ENCODE measurements at places on chromosomes 3 and 15.
A peak's percentile ranks its signal among the peaks of the same experiment; 100 is the strongest.

- DNase-seq = no peak
These were observed 357.7 kb downstream of the CLSTN2 start for GRCh38 chr3:140292684-140293083.

- DNase-seq = no peak
These were observed 138.2 kb downstream of the UBE2E2 start for GRCh38 chr3:23341147-23341838.

- peak; percentile 82 for DNase-seq
These were observed 29.7 kb upstream of the STRIT1 start for GRCh38 chr3:155323063-155323666.

DNA sequence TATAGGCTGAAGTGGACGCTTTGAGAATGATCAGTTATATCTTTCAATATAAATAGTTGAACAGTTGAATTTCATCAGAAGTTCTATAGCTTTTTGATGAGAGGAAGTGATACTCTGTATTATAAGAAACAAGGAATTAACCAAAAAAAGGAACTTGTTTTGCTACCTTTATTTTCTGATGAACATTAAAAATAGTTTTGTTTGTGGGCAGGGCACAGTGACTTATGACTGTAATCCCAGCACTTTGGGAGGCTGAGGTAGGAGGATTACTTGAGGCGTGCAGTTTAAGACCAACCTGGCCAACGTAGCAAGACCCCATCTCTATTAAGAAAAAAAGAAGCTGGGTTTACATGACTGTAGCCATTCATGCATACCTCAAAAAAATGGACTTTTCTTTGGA, 16.7 kb downstream of the BLOC1S6 start:
- DNase-seq = no peak

DNA sequence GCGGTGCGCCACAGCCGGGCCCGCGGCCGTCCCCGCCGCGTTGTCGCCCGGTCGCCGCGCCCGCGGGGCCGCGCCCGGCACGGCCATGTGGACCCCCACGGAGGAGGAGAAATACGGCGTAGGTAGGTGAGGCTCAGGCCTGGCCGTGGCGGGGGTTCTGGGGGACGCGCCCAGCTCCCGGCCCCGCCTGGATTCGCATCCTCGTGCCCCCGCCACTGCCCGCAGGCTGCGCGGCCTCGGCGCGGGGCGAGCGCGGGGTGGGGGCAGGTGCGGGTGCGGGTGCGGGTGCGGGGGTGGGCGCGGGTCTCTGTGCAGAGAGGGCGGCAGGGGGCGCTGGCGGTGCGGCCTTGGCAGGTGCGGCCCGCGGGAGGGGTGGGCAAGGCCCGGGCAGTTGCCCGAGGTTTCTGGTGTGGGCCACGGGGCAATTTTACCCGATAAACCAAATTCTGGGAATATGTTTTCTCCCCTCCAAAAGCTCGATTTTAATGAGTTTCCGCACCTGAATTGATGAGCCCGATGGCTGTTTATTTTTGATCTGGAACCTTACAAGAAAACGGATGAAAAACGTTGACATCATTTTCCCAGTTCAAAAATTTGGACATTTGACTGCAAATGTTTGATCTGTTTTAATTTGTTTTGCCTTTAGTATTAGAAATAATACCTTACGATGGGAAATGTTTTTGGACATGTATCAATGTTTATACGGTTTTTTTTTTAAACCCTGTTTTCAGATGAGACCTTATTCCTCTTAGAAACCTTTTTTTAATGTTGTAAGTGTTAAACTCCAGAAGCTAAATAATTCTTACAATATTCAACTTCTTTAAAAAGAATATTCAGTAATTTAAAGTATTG, 678 bp downstream of the DOCK3 start:
- DNase-seq = peak; percentile 50

DNA sequence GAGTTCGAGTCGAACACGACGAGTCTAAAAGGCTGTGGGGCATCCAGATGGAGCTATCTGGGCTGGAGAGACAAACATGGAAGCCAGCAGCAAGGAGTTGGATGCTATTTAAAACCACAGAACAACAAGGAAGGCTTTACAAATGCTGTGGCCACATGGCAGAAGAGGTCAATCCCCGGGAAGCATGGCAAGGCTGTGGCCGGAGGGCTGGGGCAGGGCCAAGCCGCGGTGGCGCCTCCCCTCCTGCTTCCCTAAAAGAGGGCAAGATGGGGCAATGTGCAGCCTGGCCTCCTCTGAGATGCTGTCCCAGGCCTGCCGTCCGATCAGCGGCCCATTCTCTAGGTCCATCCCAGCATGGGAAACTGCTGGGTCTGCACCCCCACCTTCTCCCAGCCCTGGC, 139.1 kb downstream of the SRGAP3 start:
- no peak for DNase-seq

- DNase-seq = no peak
These were observed 12.2 kb downstream of the NEK10 start for GRCh38 chr3:27356976-27357375.

DNA sequence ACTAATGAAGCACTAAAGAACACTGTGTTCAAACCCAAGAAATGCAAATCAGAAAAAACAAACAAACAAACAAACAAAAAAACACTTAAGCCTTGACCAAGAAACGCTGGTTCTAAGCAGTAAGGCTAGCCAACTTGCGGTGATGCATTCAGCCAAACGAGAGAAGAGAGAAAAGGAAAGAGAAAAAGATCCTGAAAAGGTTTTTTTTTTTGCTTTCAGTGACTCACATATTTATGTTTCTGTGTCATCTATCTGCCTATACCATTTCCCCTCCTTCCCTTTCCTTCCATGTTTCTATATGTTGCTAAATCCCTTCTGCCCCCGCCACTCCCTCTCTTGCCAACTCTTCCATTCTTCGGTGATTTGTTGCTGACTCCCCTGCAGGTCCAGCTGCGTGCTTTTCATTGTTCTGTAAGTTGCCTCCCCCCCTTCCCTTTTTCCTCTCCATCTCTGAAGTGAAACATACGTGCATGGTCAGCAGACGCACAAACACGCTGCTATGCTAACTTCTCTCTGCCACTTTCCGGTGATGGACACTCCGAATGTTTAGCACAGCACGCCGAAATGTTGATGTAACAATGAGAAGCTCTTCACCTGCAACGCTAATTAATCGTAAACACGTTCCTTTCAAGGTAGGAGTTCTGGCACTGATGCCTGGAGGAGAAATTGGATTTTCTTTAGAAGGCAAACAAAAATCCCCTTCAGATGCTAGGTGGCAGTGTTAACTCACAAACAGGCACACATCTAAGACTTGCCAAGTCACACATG, 154.4 kb downstream of the TUSC7 start:
- DNase-seq = peak; percentile 51

DNA sequence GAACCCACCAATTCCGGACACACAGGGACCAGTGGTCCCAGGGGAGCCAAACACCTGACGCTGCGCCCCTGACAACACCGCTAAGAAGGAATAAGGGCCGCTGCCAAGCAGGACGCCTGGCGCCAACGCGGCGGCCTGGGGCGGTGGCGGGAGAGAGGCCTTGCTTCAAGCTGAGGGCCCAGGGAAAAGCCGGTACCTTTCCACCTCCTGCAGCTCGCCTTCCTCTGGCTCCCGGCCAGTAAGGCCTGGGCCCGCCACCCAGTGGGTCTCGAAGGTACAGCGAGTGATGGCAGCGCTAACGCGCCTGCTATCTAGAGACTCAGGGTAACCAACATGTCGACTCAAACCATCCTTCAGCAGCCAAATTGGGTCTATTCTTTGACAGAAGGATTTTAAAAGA, 1074.1 kb downstream of the SI start:
- peak; percentile 13 for DNase-seq

GRCh38 chr3:196207833-196208607, 3.2 kb downstream of the ZDHHC19 start:
- DNase-seq = peak; percentile 49

GRCh38 chr3:4613366-4613765, 120.2 kb downstream of the ITPR1 start:
- DNase-seq = no peak

DNA sequence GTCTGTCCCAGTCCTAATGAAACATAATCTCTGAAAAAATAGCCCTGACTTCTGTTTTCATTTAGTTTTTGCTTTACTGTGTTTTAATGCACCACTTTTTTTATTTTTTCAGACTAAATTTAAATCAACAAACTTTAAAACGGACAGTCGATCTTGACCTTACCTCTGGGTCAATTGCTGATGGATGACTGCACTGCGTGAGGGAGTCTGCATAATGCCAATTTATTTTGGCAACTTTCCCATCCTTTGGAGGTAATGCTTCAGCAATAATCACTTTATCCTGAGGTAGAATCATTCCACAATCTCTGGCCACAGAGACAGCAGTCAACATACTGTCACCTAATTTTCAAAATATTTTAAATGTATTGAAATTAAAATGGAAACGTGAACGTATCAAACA, 32.5 kb upstream of the GP5 start:
- no peak for DNase-seq

- no peak for DNase-seq
These were observed 21.4 kb downstream of the EIF4E3 start for GRCh38 chr3:71703797-71704196.

- DNase-seq = no peak
These were observed 23.5 kb downstream of the LIMD1 start for GRCh38 chr3:45618081-45618509.

GRCh38 chr3:170999737-171000242, 26.7 kb downstream of the SLC2A2 start:
- peak; percentile 32 for DNase-seq

GRCh38 chr3:69890084-69890483, 109.4 kb upstream of the SAMMSON start:
- DNase-seq = peak; percentile 4

DNA sequence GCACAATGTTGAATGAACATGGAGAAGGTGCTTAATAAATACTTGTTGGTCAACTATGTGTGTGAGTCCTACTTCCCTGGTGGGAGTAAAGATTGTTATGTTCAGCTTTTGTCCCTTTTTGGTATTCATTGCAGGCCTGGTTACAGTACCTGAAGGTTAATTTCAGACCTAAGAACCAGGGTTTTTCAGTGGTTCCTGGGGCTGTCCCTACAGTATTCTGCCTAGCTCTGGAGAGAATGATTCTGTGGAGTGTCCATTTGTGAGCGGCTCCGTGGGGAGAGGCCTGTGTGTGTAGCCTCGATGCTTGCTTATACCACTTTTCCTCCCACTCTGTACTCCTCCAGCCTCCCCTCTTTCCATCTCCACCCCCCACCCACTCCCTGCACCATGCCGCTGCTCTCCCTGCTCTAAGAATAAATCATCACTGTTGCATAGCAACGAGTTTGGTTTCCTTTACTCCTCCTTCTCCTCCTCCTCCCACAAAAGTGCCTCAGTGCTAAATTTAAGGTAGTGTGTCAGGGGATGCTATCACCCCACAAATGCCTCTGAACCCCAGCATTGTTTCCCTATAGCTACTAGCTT, 150.6 kb upstream of the ROPN1 start:
- no peak for DNase-seq

DNA sequence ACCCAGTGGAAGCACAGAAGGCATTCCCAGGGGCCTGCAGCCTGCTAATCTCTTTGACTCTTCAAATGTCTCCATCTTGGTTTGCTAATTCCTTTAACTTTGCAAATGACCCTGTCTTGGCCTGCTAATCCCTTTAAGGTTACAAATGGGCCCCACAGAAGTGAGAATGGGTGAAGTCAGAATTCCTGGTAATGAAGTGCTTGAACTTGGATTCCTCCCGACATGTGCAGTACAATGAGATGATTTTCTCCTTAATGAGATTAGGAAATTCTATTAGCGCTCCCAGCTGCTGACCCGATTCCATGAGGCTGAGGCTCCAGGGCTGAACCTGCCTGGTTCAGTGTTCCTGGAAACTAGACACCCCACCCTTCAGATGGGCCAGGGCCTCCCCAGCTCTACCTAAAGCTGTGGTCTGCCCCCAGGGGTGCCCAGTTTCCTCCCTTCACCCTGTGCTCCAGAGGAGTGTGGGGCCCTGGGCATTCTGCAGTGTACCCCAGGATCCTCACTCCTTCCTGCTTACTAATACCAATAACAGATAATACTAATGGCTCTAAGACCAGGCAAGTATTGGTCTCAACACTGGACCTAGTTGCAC, 47.4 kb downstream of the SCN5A start:
- DNase-seq = no peak

DNA sequence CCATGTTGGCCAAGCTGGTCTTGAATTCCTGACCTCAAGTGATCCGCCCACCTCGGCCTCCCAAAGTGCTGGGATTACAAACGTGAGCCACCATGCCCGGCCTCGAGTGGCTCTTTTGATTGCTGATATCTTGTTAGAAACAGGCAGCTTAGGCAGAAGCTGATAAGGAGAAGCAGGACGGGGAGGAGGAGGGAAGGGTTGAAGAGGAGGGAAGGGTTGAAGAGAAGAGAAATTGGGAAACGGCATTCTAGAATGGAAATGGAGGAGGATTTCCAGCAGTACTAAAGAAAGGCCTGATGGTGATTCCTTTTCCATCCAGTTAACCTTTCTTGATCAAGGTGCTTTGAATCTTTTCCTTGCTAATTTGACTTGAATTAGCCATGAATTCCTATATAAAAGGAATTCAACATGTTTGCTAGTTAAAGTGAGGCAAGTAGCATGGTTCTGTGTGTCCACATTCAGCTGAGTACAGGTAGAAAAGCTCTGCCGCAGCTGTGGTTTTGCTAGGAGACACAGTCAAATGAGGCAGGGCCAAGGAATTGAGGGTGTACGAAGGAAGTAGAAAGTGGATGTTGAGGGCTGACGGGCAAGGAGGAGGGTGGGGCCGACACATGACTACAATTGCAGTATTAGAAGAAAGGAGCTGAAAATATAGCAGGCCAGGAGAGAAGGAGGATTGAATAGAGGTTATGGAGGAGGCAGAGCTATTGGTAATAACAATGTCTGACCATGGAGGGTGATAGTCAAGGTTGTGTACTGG, 27.2 kb upstream of the ATP1B3 start:
- no peak for DNase-seq

DNA sequence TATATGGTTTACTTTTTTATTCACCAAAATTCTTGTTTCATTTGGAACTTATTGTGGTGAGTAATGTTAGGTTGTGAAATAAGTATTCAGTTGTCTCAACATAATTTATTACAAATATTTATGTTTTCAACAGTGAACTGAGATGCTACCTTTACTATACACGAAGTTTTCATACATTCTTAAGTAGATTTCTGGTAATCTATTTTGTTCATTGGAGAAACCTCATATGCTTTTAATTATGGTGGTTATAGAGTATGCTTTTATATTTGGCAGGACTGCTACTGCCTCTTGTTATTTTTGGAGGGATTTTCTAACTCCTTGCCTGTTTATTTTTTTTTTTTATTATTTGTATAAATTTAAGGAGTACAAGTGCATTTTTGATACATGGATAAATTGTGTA, 253.1 kb downstream of the NLGN1 start:
- DNase-seq = no peak

GRCh38 chr3:97983933-97984491, 11.8 kb upstream of the RIOX2 start:
- DNase-seq = no peak

DNA sequence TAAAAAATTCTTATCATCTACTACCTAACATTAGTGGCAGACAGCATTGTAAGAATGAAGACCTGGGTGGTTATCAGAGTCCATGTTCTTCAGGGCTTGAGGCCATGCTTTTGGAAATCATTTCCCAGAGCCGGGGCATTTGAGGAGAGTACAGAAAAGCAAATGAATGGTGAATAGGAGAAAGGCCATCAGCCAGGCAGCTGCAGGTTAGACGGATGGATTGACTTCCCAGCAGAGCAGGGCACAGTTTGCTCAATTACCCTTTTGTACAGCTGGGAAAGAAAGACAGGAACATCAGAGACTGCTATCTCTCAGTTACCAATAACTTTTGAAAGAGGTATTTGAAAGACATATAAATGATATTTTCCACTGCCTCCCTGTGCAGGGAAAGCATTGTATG, 135.6 kb downstream of the ALCAM start:
- DNase-seq = peak; percentile 39

All from DMS53 (cell line).